ENCODE measurements at places on chromosomes 13 and 19. TPM values are rescaled to one million over a fixed set of nuclear protein-coding genes. Genes with fewer than 3 reads are reported as not detected.

Gene ZNF587
- total RNA-seq, result 9.0 TPM

Gene ZNF528
- 6.6 TPM for total RNA-seq

Gene FCER2
- not detected for total RNA-seq

Gene HSH2D
- total RNA-seq, result not detected

Gene PODNL1
- total RNA-seq, result 8.2 TPM

Gene RUBCNL
- total RNA-seq, result not detected

Gene ZNF665
- total RNA-seq, result 0.58 TPM

Gene NKPD1
- under 0.01 TPM for total RNA-seq

Gene NOVA2
- total RNA-seq, result under 0.01 TPM

All from pericardium fibroblast (primary cell).